ENCODE measurements at places on chromosomes 2 and 18. TPM values are rescaled to one million over a fixed set of nuclear protein-coding genes. Genes with fewer than 3 reads are reported as not detected.

- peak; percentile 97 for DNase-seq
Observed at GRCh38 chr2:12287220-12287751, 429.4 kb upstream of the TRIB2 start.

- DNase-seq: no peak
Observed at GRCh38 chr2:191115804-191116203, 35.0 kb downstream of the STAT4 start.

- DNase-seq: no peak
Observed at GRCh38 chr2:167550448-167550847, 662.2 kb downstream of the XIRP2 start.

DNA sequence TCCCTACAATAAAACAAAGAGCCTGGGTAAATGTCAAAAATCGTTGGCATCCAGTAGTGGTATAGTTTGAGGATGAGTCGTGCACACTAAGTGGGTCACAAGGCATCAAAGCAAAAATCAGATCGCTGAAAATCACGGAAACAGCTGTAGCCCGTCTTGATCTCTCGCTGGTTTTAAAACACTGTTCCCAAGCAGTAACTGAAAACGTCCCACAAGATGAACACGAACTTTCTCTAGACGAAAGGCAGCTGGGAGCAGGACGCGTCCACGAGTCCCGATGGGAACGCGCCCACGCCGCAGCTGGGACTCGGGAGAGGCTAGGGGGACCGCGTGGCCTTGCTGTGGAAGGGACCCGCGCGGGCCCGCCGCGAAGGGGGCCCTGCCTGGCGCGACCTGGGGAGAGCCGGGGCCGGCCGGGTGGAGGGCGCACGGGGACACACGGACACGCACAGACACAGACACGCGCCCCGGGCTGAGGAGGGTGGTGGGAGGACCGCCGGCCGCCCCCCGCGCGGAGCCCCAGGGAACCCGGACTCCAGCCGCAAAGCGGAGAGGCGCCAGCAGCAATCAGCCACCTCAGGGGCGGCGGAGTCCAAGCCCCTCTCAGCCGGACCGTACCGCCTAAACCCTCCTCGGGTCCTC is 651 bp downstream of the STK17B start:
- DNase-seq: peak; percentile 67

GRCh38 chr18:50822756-50823155 is 2.9 kb upstream of the MRO start:
- no peak for DNase-seq

SERPINB4 gene
- total RNA-seq: not detected

RNF125 gene
- total RNA-seq: 1.6 TPM

LCT gene
- total RNA-seq: not detected

PCARE gene
- not detected for total RNA-seq
